ENCODE measurements at places on chromosomes 3 and 15. TPM values are rescaled to one million over a fixed set of nuclear protein-coding genes. Genes with fewer than 3 reads are reported as not detected.

XRN1 gene
- 26.6 TPM for total RNA-seq

MAN2C1 gene
- 66.6 TPM for total RNA-seq

GABRR3 gene
- not detected for total RNA-seq

ACAA1 gene
- 55.0 TPM for total RNA-seq

LINGO1 gene
- not detected for total RNA-seq

HTR3E gene
- total RNA-seq, result not detected

PARP15 gene
- not detected for total RNA-seq

GRM7 gene
- not detected for total RNA-seq

DYNC1LI1 gene
- total RNA-seq, result 46.7 TPM

ROBO1 gene
- total RNA-seq, result 41.9 TPM

ANKRD34C gene
- not detected for total RNA-seq

CYP8B1 gene
- total RNA-seq, result 0.55 TPM

MED12L gene
- total RNA-seq, result 0.30 TPM

CASR gene
- not detected for total RNA-seq

CCR1 gene
- total RNA-seq, result 0.15 TPM

TNIK gene
- 19.3 TPM for total RNA-seq

GOLGA6D gene
- total RNA-seq, result not detected

EPHB3 gene
- 0.17 TPM for total RNA-seq

CFAP91 gene
- 0.52 TPM for total RNA-seq

WDR72 gene
- total RNA-seq, result 11.8 TPM

PRRT3 gene
- total RNA-seq, result 3.0 TPM

GOLGA8J gene
- total RNA-seq, result 0.10 TPM

FBN1 gene
- 353 TPM for total RNA-seq

PCOLCE2 gene
- total RNA-seq, result 4.7 TPM

All from renal cortical epithelial cell (primary cell).